ENCODE measurements at places on chromosomes 7 and 10.

DNA sequence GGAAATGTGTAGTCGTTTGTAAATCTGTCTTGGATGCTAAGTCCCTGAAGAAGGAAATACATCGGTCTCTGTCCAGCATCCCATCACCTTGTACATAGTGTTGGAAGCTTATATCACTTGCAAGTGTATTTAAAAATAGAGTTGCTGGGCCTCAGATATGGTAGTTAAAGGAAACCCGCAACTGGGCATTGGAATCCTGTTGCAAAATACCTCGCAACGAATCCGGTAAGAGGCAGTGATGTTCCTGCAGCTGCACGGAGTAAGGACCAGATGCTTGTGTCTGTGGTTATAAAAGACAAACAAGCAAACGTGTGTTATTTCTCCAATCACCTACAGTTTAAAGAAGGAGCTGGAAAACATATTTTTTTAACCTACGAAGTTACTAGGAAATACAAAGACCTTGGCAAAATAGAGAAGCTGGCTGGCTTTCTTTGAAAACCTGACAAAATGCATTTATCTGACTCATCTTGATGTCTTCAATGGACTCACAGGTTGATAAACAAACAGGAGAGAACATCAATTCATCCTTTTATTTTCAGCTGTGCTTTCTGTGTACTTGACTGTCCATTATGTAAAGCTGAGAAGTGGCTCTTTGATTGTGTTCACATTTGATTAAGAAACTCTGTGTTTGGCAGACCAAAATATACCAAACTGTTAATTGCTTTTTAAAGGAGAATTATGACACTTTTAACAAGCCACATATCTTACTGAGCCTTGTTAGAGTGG lies 326.4 kb downstream of the SFMBT2 start:
- H3K27me3 ChIP-seq = no peaks in the 10 kb centered on the region
- H3K4me3 ChIP-seq = no peak overlapping the region
- no peaks in the 10 kb centered on the region for H3K36me3 ChIP-seq
- no peaks in the 10 kb centered on the region for H3K4me1 ChIP-seq
- no peak for DNase-seq

DNA sequence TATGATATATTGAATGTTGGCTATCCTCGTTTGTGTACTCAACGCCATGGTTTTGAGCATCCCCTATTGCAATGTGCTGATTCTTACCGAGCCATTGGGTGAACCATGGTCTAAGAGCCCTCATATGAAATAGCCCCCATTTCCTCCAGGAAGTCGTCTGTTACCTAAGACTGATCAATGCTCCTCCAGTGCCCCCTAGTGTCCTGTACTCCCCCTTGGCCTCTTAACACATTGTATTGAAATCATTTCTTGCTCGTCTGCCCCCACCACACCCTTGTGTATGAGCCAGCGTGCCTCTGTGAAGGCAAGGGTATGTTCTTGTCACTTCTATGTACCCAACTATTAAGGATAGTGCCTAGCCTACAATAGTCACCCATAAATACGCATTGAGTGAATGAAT lies 11.2 kb upstream of the SLC35B4 start:
- no peaks in the 10 kb centered on the region for H3K4me1 ChIP-seq
- H3K4me3 ChIP-seq = no peak overlapping the region

DNA sequence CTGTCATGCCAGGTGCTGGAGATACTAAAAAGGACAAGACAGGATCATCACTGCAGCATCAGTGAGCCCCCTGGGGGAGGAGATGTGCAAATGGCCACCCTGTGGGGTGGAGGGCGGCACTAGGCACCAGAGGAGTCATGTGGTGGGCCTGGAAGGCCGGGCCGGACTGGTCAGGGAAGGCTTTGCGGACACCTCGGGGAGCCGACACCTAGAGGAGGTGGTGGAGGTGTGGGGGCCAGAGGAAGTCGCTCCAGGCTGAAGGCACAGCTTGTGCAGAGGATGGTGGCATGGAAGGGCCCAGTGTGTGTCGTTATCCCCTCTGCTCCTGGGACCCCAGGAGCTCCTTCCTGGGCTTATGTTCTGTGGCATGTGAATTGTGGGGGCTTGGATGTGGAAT lies 437.7 kb downstream of the RPS24 start:
- H3K36me3 ChIP-seq = no peaks in the 10 kb centered on the region
- no peak overlapping the region for H3K4me3 ChIP-seq
- no peaks in the 10 kb centered on the region for H3K27me3 ChIP-seq
- H3K4me1 ChIP-seq = no peaks in the 10 kb centered on the region
- no peak overlapping the region for H3K27ac ChIP-seq

DNA sequence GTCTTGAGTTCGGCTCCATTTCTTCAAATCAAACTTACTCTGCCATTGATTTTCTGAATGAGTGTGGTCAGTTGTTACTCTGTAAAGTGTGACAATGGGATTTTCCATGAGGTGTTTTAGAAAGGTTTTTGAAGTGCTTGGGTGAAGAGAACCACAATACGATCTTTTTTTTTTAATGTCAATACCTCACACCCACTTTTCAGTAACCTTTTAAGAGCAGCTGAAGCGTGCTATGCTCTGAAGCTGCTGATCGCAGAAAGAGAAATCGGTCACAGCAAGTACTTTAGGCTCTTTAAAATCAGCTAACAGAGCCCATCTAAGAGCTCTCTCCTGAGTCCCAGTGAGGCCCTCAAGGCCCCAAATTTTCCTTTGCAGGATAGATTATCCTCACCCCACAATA lies 34.4 kb upstream of the YAE1 start:
- no peaks in the 10 kb centered on the region for H3K36me3 ChIP-seq
- H3K27ac ChIP-seq = no peak overlapping the region
- no peaks in the 10 kb centered on the region for H3K4me1 ChIP-seq
- DNase-seq = no peak
- no peaks in the 10 kb centered on the region for H3K27me3 ChIP-seq
- no peak overlapping the region for H3K4me3 ChIP-seq

- no peaks in the 10 kb centered on the region for H3K27me3 ChIP-seq
- no peak overlapping the region for H3K27ac ChIP-seq
- H3K4me3 ChIP-seq = no peak overlapping the region
- no peak for DNase-seq
Measured at GRCh38 chr7:121429798-121430197, 33.7 kb upstream of the FAM3C start.

GRCh38 chr10:36345807-36346206 lies 703.7 kb upstream of the FZD8 start:
- H3K27ac ChIP-seq = no peak overlapping the region
- DNase-seq = no peak
- H3K4me3 ChIP-seq = no peak overlapping the region
- no peaks in the 10 kb centered on the region for H3K4me1 ChIP-seq

DNA sequence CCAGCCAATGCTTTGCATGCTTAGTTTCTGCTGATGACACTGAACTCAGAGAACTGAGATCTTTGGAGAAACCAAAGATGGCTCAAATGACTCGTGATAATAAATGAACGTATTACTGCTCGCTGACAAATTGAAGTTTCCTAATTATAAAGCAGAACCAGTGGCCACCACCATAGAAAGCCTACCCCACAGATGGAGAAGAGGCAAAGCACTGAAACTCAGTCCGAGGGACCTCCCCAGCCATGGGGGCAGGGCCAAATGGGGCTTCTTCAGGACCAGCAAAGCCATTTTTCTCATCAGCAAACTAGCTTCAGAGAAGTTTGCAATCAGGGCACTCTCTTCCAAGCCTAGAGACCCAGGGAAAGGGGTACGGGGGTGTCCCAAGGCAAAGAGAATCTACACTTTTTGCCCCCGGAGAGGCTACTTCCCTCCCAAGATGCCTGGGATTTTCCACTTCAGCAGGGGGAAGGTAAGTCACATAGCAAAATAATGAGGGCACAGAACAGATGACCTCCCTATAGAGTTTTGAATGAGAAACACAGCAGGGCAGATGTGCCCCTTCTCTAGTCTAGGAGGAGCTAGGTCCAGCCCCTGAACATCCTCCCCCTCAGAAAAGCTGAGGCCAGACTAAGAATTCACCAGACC lies 4.3 kb upstream of the IL6 start:
- H3K4me1 ChIP-seq = no peaks in the 10 kb centered on the region
- no peaks in the 10 kb centered on the region for H3K36me3 ChIP-seq
- DNase-seq = no peak
- peak overlapping the region; percentile 33 for H3K27ac ChIP-seq
- no peaks in the 10 kb centered on the region for H3K27me3 ChIP-seq
- no peak overlapping the region for H3K4me3 ChIP-seq

DNA sequence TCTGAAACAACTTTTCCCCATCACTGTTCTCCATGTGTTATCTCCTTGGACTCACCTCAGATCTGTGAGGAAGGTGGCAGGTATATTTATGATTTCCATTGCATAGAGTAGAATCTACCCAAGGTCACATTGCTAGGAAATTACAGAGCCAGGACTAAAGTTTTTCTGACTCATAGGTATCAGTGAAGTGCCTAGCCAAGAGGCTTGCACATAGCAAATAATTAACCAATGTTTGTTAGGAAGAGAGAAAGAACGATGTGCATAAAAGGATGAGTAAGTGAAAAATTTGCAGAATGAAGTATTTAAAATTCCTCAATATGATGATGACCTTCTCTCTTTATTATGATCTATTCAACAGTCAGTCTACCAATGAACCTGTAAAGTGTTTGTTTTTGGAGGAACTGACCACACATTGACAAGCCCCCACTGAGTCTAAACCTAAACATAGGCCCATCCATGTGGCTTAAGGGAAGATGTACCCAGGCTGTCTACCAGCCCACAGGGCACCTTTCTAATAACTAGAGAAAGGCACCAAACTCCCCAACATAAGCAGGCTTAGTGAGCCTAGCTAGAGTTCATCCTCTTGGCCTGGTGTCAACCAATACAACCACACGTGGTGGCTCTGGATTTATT lies 252.9 kb upstream of the ZMIZ1 start:
- H3K27ac ChIP-seq = no peak overlapping the region
- no peak for DNase-seq
- H3K27me3 ChIP-seq = no peaks in the 10 kb centered on the region
- H3K36me3 ChIP-seq = no peaks in the 10 kb centered on the region
- H3K4me1 ChIP-seq = peaks cover 4% of the 10 kb centered on the region

- H3K27ac ChIP-seq = no peak overlapping the region
- no peaks in the 10 kb centered on the region for H3K4me1 ChIP-seq
- no peak for DNase-seq
- no peak overlapping the region for H3K4me3 ChIP-seq
- H3K36me3 ChIP-seq = no peaks in the 10 kb centered on the region
Measured at GRCh38 chr10:76451911-76452310, 1020.5 kb downstream of the LRMDA start.

DNA sequence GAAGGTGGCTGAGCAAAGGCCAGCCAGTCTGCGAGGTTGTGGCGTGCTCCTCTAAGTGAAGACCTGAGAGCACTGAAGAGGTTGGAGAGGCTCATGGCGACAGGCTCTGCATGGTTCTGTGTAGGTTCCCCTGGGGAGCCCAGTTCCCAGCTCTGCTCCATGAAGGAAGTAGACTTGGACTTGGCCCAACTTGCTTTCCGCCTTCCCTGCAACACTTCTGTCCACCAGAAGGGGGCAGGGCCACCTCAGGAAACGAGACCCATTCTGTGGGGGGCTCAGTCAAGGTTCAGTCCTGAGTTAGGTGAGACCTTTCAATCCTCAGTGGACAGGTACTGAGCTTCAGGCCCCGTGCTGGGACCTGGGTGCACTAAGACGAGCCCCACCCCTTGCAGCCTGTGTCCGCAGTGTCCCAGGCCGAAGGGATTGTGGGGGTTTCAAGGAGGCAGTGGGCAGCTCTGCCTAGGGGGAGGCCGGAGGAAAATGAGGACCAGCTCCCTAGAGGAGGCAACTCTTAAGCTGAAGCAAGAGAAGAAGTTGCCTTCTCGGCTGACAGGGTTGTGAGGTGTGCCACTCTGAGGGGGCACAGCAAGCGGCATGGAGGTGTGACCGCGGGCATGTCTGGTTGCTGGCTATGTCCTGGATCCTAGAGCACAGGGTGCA lies 15.0 kb upstream of the PCBD1 start:
- H3K4me1 ChIP-seq = no peaks in the 10 kb centered on the region
- H3K36me3 ChIP-seq = no peaks in the 10 kb centered on the region
- no peaks in the 10 kb centered on the region for H3K27me3 ChIP-seq
- peak; percentile 63 for DNase-seq

DNA sequence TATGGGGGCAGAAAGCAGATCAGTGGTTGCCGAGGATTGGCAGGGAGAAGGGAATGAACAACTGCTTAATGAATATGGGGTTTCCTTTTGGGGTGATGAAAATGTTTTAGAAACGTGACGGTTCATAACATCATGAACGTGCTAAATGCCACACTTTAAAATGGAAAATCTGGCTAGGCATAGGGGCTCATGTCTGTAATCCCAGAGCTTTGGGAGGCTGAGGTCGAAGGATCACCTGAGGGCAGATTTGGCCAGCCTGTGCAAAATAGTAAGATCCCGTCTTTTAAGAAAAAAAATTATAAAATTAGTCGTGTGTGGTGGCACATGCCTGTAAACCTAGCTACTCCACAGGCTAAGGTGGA lies 3.1 kb downstream of the FAM3C start:
- no peak overlapping the region for H3K27ac ChIP-seq
- H3K4me3 ChIP-seq = no peak overlapping the region
- peaks cover 31% of the 10 kb centered on the region for H3K4me1 ChIP-seq
- H3K36me3 ChIP-seq = no peaks in the 10 kb centered on the region
- DNase-seq = no peak

DNA sequence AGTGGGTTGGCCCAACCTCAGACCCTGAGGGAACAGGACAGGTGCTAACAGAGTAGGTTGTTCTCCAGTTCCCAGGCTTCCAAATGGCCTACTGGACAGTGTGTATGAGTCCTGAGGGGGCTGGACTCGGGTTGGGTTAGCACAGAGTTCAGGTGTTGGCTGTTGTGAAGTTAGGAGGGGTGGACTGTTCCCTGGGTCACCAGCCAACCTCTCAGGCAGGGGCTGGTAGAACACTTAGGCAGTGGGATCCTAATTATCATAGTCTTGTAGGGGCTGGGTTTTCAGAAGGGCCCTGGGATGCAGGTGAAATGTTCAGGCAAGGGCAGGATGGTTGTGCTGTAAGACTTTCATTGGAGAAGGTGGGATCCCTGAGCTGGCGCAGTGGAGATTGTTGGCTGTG lies 293.0 kb downstream of the ZWINT start:
- no peak overlapping the region for H3K4me3 ChIP-seq
- H3K27me3 ChIP-seq = no peaks in the 10 kb centered on the region
- H3K27ac ChIP-seq = no peak overlapping the region
- H3K36me3 ChIP-seq = no peaks in the 10 kb centered on the region
- no peak for DNase-seq

- H3K4me1 ChIP-seq = no peaks in the 10 kb centered on the region
- no peaks in the 10 kb centered on the region for H3K36me3 ChIP-seq
- no peaks in the 10 kb centered on the region for H3K27me3 ChIP-seq
Measured at GRCh38 chr10:104485632-104486031, 132.0 kb downstream of the CFAP58 start.

GRCh38 chr10:17915181-17915580 lies 36.5 kb upstream of the SLC39A12 start:
- no peak overlapping the region for H3K27ac ChIP-seq
- no peak for DNase-seq
- H3K36me3 ChIP-seq = no peaks in the 10 kb centered on the region
- H3K4me1 ChIP-seq = no peaks in the 10 kb centered on the region

GRCh38 chr7:29485339-29486190 lies 78.1 kb upstream of the PRR15 start:
- H3K27ac ChIP-seq = no peak overlapping the region
- no peak for DNase-seq
- H3K4me3 ChIP-seq = no peak overlapping the region
- no peaks in the 10 kb centered on the region for H3K4me1 ChIP-seq
